ENCODE measurements at places on chromosomes 6 and 20. TPM values are rescaled to one million over a fixed set of nuclear protein-coding genes. Genes with fewer than 3 reads are reported as not detected.

DNA sequence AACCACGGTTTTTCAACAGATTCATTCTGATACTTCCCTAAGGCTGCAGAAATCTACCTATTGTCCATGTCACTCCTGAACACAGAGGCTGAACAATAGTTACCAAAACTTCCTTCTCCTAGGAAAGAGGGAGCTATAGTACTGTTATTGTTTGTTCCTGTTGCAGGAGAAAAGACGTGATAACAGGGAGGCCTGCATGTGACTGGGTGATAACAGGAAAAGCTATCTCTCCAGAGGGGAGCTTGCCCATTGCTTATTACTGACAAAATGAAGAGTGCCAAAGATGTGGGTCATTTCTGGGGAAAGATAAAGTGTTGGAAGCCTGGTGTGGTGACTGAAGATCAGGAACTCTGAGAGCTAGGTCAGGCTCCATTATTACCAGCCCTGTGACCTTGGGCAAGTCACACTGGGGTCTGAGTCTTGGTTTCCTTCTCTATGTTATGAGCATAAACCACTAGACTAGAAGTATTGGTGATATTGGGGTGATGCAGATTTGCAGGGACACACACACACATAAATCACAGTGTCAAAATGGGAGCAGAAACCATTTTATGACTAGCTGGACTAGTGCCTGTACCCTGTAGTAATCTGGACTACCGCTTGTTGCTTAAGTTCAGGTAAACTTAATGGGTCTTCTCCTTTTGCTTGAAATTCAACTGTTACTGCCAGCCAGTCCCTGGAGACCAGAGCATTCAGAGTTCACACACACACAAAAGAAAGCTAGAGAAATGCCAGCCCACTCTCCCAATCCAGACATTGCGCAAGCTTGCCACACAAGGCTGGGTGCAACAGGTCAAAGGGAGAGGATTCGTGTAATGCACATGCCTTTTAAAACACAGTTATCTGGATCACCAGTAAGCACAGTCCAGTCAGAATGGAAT is 136.0 kb upstream of the CNR1 start:
- no peak for DNase-seq

- no peak for DNase-seq
Observed at GRCh38 chr6:42226161-42226611, 8.5 kb upstream of the MRPS10 start.

GRCh38 chr20:64192406-64192805 is 28.2 kb downstream of the MYT1 start:
- DNase-seq: no peak

GRCh38 chr6:163655217-163656121 is 241.0 kb downstream of the QKI start:
- DNase-seq: no peak

DNA sequence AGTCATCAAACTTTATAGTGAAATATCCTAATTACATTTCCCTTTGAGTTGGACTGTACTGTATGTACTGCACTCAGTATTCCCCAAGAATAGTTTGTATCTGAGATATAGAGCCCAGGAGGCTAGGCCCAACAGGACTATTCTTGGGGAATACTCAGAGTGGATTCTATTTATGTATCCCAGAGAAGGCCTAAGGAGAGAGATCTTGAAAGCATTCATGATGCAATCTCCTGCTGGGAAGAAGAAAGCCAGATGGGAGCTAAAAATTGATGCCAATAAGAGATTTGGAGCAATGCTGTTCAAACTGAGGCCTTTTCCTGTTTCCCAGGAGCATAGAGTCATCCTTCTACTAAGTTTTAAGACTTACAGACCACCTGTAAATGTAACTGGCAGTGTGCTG is 452.1 kb upstream of the PLCB4 start:
- DNase-seq: no peak

- DNase-seq: no peak
Observed at GRCh38 chr6:108904741-108905140, 56.5 kb downstream of the ARMC2 start.

DNA sequence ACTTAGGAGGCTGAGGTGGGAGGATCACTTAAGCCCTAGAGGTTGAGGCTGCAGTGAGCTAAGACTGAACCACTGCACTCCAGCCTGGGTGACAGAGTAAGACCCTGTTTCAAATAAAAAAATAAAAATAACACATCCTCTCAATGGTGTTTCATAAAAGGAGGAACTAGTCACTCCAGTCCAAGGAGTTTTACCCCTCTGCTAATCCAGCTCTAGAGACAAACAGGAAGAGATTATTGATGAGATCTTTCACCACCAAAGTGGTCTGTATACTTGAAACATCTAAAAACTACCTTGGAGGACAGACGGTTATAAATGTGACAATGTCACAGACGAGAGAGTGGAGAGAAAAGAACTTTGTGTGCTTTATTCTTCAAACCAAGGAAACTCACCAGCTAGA is 58.2 kb downstream of the PIGU start:
- DNase-seq: no peak

GRCh38 chr20:2143594-2143993 is 42.0 kb downstream of the STK35 start:
- DNase-seq: no peak

DNA sequence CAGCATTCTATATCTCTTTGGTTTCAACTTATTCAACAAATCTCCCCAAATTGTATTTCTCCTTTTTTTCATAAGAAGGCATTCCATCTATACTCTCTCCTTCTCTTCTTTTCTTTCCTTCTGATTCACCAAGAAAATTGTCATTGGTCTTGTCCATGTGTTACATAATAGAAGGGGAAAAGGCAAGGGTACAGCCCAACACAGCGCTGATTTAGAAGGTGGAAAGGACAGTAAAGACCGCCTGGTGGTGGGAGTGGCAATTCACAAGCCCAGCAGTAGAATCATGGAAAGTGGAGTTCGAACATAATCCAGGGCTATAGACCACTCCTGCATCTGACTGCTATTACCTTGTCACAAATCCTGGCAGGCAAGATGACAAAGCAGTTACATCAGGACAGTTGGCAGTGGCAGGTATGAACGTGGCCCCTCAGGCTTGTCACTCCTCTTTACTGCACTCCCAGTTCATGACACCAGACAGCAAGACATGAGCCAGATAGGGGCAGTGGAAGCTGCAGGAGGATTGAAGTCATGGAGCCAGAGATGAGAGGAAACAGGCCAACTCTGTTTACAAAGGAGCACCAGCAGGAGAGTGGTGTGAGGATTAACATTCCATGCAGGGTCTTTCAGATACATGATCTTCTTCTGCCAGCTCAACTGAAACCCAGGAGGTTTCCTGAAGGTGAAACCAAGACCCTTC is 2.1 kb upstream of the TNFAIP3 start:
- no peak for DNase-seq

The CTCFL gene
- 0.17 TPM for total RNA-seq

The LSM2 gene
- total RNA-seq: 32.5 TPM
